Stimulated activated CD4-positive, alpha-beta T cell treated with anti-CD3 and anti-CD28 coated beads, Interleukin-15, amount 100 ng/mL, for 1 hour (primary cell): ENCODE measurements at places on chromosomes 11 and 22.

- DNase-seq, result no peak
Measured at GRCh38 chr22:24510637-24511625, 15.8 kb downstream of the UPB1 start.

- DNase-seq, result no peak
Measured at GRCh38 chr11:85195934-85196333, 431.2 kb downstream of the DLG2 start.

DNA sequence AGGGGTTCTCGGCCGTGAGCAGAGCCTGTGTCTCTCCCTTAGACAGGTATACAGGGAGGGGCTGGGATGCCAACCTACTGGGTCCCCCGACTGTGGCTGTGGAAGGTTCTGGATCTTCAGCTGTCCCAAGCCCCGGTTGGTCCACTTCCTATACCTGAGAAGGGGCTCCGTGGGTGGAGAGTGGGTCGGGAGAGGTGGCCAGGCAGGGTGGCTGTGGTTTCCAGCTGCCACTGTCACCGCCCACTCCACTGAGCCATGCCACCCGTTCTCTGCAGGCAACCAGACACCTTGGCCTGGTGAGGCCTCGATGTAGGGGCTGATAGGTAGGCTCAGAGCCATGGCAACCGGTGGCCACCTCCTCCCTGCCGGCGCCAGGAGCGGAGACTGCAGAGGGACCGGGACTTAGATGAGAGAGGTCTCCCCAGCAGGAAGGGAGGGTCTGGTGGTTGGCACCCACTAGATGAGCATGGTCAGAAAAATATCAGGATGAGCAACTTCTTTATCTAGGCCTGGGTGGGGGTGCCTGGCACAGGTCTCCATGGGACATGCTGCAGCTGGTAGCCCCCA is 53.8 kb downstream of the TRIOBP start:
- DNase-seq, result no peak

DNA sequence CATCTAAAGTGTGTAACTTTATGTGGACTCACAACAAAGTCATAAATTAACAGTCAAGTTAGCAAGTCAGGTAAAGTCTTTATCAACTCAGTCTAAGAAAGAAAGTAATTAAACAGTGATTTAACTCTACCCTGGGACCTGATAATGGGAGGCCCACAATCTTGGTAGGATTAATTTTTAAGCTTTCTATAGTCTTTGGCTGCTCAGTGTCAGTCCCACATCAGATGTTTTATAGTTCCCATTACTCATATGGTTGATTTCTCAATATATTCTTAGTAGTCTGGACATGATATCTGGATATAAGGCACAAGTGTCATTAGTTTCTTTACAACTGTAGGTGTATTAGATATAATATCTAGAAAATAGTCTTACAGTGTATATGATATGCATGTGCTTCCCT is 38.5 kb upstream of the SCN3B start:
- DNase-seq, result no peak

DNA sequence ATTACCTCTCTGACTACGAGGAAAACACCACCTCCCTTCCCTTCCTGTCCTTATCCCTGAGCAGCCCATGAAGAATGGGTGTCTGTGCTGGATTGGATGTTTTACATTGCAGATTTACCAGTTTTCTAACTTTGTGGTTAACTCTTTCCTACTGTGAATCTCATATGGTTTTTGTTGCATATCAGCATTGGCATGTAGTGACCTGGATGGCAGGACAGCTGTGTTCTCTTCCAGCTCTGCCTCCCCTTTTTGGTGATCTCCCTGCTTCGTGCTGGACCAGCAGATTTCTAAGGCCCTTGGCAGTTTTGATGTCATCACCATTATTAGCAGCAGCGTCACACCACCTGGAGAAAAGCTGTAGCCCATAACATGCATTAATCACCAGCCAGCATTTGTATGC is 26.7 kb downstream of the OR6Q1 start:
- no peak for DNase-seq

DNA sequence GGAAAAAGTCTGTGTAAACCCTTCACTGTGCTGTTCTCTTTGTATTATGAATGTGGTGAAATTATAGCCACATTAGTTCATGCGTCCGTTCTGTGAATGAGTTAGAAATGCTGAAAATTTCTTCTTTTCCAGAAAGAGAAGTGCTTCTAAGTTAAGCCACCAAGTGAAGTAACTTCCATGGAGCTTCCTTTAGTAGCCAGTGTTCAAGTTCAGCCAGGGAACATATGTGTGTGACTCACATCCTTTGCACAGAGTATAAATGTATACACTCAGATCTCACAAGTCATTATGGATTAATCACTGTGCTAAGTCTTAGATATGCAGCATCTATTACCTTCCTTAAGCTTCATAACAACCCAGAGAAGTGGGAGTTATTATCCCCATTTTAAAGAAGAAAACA is 3.1 kb upstream of the MMP8 start:
- no peak for DNase-seq

- DNase-seq, result no peak
Measured at GRCh38 chr22:36546932-36547331, 18.0 kb upstream of the EIF3D start.

DNA sequence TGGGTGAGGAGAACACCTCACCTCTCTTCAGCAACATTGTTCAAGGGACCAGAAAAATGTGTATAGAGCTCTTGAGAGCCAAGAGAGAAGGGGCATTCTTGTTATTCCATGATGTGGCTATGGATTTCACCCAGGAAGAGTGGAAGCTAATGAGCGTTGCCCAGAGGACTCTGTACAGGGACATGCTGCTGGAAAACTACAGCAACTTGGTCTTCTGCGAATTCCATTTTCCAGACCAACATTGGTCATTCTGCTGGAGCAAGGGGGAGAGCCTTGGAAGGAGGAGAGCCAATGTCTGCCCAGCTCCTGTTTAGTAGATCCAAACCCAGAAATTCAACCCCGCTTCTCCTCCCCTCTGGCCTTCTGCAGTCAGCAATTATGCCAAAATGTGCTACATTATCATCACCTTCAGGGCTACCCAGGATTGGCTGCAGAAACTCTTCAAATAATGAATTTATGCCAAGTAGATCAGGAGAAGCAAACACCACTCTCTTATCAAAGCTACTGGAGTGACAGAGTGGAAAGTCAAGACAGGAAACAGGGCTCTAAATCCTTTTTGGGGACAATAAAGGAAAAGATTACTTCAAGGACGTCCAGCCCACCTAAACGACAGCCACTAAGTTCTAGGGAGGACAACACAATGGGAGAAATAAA is 707.5 kb upstream of the LUZP2 start:
- no peak for DNase-seq

DNA sequence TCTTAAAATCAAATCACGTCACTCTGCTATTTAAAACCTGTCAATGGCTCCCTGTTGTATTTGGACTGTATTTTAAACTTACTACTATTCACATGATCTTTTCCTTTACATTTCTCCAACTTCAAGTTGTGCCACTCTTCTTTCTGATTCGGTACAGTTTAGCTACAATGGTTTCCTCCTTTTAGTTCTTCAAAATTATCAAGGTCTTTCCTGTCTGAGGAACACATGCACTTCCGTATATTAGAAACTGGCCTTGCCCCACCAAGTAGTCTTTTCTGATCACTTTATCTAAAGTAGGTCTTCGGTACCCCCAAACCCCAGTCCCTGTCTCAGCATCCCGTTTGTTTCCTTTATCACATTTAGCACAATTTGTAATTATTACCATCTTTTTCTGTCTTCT is 81.8 kb downstream of the MTMR3 start:
- DNase-seq, result no peak

DNA sequence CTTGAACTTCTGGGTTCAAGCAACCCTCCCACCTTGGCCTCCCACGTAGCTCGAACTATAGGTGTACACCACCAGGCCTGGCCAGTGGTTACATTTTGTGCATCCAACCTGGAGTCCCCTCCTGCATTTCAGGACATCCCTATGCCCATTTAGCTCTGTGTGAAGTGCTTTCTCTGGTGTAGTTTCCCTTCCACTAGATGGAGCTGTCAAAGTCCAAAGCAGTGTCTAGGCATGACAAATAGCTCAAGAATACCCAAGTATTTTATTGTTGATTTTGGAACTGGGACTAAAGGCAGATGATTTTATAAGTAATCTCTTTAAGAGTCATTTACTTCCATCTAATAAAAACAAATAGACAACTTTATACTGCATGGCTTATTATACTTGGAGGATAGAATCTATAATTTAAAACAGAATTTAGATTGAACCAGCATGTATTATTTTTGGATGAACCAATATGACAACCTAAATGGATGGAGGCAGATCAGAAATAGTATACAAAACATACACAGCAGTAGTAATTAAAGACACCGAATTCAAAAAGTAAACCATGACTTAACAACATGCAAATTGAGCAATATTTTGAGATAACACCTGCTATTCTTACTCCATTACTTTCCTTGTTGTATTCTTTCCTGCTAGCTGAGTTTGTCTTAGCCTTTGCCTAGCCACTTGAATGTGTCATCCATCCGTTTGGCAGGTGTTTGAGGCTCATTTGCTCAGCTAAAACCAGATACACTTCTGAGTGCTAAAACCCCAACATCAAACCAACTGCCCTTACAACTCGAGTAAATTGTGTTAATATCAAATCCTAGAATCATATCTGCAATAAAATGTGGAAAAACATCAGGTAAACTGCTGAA is 37.7 kb downstream of the EIF4ENIF1 start:
- DNase-seq, result no peak

DNA sequence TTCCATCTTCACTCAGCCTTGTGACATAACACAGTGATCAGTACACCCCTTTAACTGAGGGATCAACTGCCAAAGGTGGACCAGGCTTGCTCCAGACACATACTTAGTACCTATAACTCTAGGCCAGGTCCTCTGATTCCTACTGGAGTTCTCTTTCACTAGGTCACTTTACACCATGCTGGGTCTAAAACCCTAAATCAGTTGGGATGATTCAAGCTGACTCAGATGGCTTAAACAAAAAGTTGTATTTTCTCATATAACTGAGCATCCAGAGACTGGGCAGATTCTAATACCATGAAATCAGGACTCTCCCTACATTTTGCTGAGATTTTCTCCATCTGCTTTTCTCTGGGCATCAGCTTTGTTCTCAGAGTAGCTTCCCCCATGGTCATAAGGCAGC is 26.0 kb upstream of the FLI1 start:
- DNase-seq, result no peak

DNA sequence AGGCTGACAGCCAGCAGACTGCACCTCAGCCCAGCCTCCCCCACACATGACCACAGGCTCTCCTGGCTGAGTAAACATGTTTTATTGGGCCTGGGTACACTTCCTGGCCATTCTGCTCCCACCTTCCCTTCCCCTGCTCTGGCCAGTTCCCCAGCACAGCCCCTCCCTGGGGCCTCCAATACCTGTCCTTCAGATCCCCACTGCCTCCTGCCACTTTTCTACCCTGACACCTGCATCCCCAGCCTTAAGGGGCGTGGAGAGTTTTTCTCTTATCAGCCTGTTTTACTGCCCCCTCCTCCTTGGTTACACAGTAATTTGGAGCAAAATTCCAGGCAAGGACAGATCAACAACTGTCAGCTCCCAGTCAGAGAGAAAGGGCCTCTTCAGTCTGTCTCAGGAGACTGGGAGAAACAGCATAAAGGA is at the start of gene ISX:
Gene ISX (plus strand): TSS at position 363 of the 423 bp plus-strand sequence. CDS start 930 bp downstream, outside the sequence.
- no peak for DNase-seq

GRCh38 chr11:24122291-24122690 is 374.6 kb upstream of the LUZP2 start:
- DNase-seq, result no peak

- no peak for DNase-seq
Measured at GRCh38 chr11:128904656-128905344, 13.6 kb downstream of the KCNJ5 start.

- no peak for DNase-seq
Measured at GRCh38 chr11:19393941-19394340, 153.2 kb upstream of the E2F8 start.

DNA sequence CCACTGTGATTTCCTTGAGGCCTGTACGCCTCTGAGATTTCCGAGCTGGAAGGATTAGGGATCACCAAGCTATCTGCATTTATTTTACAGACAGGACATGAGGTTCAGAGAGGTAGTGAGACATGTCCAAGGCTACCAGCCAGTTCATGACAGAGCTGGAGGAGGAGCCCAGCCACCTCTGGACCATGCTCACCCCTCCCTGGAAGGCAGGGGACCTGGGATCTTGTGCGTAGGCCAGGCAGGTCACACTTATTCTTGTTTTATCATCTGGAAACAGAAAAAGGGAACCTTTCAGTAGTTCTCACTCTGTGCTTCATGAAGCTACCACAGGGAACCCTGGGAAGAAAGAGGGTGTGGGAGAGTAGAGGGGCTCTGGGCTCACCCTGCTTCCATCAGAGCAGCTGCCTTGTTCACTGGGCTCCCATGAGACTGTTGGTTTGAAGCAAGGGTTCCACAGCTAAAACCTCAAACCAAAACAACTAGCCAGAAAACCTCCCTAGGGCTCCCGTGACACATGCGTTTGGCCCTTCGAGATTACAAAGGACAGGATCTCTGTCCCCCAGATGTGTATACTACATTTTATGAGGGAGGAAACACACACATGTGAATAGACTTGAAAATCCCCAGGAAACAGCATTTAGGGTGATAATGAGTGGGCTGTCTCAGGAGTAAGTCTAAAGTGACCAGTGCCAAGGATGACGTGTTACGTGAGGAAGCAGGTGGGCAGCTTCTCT is 106.4 kb downstream of the DSCAML1 start:
- DNase-seq, result no peak

- no peak for DNase-seq
Measured at GRCh38 chr11:46417711-46418110, 26.1 kb upstream of the CHRM4 start.

DNA sequence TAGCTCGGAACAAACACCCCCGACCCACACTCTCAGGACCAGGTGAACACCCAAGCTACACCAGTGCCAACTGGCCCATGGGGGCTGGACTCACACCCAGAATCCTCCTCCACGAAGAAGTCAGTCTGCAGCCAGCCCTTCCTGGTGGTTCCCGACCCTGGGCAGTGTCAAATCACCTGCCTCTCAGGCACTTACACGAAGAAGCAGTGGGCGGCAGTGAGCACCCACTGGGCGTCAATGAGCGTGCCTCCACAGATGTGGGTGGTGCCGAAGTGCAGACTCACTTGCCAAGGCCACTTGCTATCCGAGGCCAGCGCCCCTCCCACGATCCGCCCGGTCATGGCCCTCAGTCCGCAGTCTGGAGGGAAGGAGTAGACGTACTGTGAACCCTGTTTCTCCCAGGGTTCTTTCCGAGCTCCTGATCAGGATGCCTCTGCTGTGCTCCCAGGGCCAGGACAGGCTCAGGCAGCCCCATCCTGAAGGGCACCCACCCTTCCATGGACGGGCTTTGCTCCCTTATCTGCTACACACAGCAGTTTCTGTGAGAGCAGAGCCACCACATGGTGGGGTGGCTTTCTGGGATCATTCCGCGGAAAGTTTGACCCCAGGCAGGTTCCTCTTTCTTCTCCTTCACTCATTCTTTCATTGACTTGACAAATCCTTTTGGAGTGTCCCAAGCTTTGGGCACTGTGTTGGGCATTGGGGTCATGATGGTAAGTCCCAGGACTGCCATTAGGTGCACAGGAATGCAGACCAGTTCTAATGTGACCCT is 19.4 kb downstream of the TMPRSS13 start:
- no peak for DNase-seq

- DNase-seq, result no peak
Measured at GRCh38 chr11:10478574-10479550, 23.8 kb downstream of the AMPD3 start.

GRCh38 chr11:4118107-4118506 is 23.5 kb downstream of the RRM1 start:
- DNase-seq, result no peak
